GM19239 (cell line): ENCODE measurements at places on chromosomes 4 and X.

- no peak for DNase-seq
These were observed 327.8 kb downstream of the CAMK2D start for GRCh38 chr4:113433536-113434246.

DNA sequence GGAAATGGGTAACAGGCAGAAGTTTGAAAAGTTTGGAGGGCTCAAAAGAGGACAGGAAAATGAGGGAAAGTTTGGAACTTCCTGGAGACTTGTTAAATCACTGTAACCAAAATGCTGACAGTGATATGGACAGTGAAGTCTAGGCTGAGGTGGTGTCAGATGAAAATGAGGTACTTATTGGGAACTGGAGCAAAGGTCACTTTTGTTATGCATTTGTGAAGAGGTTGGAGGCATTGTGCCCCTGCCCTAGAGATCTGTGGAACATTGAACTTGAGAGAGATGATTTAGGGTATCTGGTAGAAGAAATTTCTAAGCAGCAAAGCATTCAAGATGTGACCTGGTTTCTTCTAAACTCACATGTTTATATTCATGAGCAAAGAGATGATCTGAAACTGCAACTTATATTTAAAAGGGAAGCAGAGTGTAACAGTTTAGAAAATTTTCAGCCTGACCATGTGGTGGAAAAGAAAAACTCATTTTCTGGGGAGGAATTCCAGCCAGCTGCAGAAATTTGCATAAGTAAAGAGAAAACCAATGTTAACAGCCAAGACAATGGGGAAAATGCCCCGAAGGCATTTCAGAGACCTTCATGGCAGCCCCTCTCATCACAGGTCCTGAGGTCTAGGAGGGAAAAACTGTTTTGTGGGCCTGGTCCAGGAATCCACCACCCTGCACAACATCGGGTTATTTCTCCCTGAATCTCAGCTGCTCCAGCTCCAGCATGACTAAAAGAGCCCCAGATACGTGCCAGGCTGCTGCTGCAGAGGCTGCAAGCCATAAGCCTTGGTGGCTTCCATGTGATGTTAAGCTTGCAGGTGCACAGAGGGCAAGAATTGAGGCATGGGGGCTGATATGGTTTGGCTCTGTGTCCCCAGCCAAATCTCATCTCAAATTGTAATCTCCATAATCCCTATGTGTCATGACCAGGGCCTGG lies 632.5 kb upstream of the GNPDA2 start:
- no peak for DNase-seq

DNA sequence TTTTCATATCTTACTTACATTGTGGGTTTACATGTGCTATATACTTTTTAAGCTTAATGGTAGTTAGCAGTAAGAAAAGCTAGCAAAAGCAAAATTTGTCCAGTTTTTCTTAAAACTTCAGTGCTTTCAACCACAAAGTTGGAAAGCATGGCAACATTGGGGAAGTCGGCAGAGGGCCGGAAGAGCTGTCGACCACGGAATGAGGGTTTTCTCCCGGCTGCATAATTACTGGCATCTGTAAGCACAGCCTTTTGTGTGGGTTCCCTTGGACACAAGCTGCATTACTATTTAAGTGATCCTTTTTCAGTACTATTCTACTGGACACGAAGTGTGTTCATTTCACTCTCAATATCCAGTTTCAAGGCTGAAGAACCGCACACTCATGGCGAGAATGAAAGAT lies 560.4 kb downstream of the ANKRD50 start:
- no peak for DNase-seq

- no peak for DNase-seq
These were observed 21.1 kb downstream of the RBM10 start for GRCh38 chrX:47166126-47166525.

- no peak for DNase-seq
These were observed 37.8 kb downstream of the UCHL1 start for GRCh38 chr4:41294445-41295062.

DNA sequence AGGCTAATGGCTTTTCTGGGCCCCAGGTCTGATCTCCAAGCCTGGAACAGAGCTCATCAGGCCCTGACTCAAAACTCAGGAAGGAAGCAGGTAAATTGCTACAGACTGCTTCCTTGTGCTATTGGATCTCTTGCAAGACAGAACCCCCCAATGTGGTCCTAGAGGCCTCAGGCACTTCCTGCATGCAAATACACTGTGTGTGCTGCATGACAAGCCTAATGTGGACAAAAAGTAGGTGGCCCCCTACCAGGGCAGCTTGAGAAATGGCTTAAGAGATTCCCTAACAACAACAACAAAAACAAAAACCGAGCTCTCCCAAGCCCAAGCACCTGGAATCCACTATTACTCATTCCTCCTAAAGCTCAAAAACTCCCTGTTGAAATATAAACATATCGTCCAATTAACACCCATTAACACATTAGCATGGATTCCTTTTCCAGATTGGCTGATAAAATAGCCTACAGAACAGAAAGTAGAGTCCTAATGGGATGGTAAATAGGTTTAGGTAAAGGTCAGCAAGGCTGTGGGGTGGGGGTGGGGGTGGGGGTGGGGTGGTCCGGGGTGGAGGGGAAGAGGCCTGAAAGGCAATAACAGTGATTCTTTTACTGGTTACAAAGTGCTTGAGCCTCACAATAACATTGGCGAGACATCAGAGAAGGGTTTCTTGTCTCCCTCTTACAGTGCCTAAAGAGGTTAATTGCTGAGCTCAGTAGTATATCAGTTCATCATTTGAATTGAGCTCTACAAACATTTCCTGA lies 24.1 kb upstream of the FGF16 start:
- DNase-seq, result no peak

- DNase-seq, result no peak
These were observed 307.3 kb upstream of the KLF3 start for GRCh38 chr4:38356686-38357085.

DNA sequence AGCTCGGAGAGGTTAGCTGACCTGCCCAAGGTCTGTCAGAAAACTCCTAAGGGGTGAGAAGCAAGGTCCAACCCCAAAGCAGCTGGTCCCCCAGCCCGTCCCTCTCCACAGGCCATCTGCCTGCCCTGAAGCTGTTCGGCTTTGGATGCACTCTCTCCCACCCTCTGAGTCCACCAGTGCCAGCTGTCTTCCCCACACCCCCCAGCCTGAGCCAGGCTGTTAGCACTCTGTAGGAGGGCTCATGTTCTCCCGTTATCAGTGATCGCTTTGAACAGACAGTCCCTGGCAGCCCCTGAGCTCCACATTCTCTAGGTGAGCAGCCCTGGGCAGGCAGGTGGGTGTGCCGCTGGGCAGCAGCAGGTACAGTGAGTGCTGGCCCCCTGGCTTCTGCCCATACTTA lies 16.0 kb downstream of the ZNF185 start:
- DNase-seq, result no peak

DNA sequence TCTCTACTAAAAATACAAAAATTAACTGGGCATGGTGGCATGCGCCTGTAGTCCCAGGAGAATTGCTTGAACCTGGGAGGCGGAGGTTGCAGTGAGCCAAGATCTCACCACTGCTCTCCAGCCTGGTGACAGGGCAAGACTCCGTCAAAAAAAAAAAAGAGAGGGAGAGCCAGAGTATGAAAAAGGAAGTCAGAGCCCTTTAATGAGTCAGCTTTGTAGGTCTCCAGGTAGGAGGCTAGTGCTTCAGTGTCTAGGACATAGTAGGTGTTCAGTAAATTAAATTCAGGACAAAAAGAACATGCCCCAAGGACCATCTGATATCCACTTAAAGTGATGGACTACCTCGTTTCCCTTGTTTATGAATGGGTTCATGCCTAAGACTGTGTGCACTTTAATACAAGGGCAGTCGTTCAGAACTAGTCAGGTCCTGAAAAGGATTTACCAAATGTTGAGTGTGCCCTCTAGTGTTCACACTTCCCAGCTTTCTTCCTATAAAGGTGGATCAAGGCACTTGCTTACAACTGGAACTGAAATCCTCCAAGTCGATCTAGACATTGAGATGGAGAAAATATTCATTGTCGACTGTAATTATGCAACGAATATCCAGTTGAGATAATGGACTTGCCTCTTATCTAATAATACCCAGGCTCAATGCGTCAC lies 29.0 kb downstream of the F9 start:
- peak; percentile 2 for DNase-seq

DNA sequence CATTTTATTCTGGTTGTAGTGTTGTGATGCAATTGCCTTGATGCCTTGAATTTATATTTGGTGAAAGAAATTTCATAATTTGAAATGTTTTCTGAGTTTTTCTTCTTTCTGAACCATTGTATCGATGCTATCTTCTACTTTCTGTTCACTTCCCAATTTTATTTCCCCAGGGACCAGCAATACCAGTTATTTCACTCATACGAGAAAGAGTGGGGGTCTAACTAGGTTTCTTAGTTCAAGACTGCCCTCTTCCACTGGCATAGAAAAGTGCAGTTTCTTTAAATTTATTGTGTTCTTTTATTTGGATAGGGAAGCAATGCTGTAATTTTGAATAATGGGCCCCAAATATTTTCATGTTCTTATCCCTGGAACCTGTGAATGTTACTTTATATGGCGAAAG lies 544.0 kb upstream of the ADGRL3 start:
- no peak for DNase-seq

DNA sequence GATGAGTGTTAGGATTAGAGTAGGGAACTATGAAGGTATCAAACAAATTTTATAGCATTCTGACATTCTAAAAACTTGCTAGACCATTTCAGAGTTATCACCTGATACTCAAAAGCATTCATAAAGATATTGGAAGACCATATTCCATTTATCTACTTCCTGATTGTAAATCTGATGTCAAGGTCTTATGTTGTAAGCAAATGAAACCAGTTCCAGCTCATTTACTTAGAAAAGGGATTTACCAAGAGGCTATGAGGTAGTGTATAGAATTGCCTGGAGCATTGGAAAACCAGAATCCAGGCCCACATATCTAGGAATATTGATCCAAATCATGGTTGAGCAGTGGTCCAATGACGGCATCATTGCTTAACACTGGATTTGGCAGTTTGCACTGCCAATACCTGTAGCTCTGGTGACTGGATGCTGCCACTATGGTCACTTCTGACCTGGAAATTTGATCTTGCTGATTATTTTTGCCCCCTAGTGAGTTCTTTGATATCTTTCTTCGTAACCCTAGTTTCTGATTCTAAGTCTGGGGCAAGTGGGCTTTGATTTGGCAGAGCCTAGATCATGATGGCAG lies 25.4 kb downstream of the ARFIP1 start:
- DNase-seq, result no peak

DNA sequence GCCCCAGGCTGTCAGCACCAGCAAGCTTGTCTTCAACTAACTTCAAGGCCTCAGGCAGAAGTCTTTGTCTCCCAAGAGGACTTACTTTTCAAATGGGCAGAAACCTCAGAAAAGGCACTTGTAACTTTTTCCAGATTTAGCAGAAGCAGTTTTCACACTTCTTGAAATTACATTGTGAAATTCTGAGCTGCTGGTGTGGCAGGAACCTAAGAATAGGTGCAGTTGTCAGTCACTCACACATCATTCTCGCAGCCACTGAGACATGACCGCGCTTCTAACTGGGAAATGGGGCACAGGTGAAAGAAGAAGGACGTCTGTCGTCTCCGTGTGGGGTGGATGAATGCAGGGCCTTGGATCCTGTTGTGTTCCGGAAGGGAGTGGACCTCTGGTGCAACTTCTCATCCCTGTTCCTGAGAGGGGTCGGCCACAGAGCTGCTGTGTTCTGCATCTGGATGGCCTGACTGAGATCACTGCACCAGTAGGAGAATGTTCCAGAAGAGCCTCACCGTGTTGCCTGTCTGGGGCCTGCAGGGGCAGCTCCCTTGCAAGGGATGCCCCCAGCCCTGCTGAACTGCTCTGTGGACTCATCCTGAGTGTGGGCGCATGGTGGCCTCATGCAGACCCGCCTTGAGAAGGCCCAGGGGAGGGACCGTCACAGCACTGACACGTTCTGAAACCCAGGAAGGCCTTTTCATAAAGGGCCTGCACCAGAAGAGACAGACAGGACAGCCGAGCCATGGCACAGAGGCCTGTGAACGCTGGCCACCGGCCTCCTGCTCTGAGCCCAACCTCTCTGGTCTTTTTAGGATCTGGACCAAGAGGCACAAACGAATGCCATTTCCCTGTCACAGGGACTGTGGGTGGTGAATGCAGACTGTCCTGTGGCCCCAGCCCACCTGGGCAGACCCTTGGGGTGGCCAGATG lies 18.7 kb downstream of the NAT8L start:
- DNase-seq, result no peak

DNA sequence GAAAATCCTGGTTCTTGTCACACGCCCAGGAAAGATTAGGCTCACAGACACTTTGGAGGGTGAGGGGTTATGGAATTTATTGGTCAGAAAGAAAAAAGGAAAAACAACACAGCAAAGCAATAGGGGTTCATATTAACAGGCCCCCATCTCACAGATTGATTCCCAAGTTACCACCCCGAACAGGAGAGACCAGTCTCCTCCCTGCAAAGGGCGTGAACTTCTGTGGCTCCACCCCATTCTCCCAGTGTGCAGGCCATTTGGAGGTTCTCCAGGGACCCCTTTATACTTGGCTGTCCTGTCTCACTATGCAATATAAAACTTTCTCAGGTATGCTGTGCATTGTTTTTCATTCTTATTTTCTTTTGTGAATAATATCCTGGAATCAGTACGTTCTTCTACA lies 7.4 kb downstream of the FGF2 start:
- DNase-seq, result no peak

- no peak for DNase-seq
These were observed 43.3 kb upstream of the FBXW7 start for GRCh38 chr4:152579107-152579764.

- no peak for DNase-seq
These were observed 13.0 kb downstream of the FGD1 start for GRCh38 chrX:54482839-54483593.
